Mesenteric fat pad (tissue), 1 donor: ENCODE measurements at places on chromosomes 4 and X. TPM values are rescaled to one million over a fixed set of nuclear protein-coding genes. Genes with fewer than 3 reads are reported as not detected.

DNA sequence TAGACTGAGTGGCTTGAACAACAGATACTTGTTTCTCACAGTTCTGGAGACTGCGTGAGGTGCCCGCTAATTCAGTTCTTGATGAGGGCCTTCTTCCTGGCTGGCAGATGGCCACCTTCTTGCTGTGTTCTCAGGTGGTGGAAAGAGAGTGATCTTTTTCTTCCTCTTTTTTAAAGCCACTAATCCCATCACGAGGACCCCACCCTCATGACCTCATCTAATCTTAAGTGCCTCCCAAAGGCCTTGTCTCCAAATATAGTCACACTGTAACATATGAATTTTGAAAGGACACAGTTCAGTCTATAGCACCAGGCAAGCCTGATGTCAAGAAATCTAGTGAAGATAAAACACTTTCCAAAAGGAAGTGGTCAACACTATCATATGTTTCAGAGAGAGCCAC, 12.4 kb downstream of the VAMP7 start:
- DNase-seq: no peak

Gene ETDA
- total RNA-seq: not detected

Gene AFP
- total RNA-seq: not detected

Gene ZAR1
- total RNA-seq: not detected
